ENCODE measurements at places on chromosomes 3 and 15.

- no peak for DNase-seq
Observed at GRCh38 chr3:103047640-103048039, 612.8 kb downstream of the ZPLD1 start.

- DNase-seq = no peak
Observed at GRCh38 chr3:72230774-72231379, 445.9 kb upstream of the PROK2 start.

DNA sequence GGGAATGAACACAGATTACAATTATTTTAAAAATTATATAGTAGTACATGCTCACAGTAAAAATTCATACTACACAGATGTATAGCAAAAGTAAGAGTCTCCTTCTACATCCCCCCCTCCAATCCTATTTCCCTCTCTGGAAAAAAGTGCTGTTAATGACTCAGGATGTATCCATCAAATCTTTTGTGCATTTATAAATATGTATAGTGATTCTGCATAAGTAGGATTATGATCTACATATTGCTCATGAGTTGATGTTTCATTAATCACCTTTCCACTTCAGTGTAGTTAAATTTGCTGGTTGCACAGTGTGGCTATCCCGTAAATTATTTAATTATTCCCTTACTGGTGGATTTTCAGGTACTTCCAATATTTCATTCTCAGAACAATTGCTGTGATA lies 25.3 kb downstream of the ARL14 start:
- DNase-seq = no peak

GRCh38 chr15:65887565-65887964 lies 18.3 kb downstream of the RAB11A start:
- peak; percentile 39 for DNase-seq

GRCh38 chr3:184234224-184234623 lies 4.8 kb downstream of the VWA5B2 start:
- DNase-seq = no peak

- DNase-seq = no peak
Observed at GRCh38 chr3:12707449-12707848, 43.5 kb upstream of the RAF1 start.

- DNase-seq = no peak
Observed at GRCh38 chr3:128243602-128244504, 90.6 kb downstream of the EEFSEC start.

- no peak for DNase-seq
Observed at GRCh38 chr15:93997071-93997658, 234.2 kb upstream of the MCTP2 start.

- no peak for DNase-seq
Observed at GRCh38 chr15:67678993-67679392, 136.5 kb downstream of the MAP2K5 start.

- DNase-seq = no peak
Observed at GRCh38 chr15:78985859-78986475, 41.1 kb upstream of the CTSH start.

GRCh38 chr3:152885076-152885475 lies 50.1 kb downstream of the P2RY1 start:
- no peak for DNase-seq

DNA sequence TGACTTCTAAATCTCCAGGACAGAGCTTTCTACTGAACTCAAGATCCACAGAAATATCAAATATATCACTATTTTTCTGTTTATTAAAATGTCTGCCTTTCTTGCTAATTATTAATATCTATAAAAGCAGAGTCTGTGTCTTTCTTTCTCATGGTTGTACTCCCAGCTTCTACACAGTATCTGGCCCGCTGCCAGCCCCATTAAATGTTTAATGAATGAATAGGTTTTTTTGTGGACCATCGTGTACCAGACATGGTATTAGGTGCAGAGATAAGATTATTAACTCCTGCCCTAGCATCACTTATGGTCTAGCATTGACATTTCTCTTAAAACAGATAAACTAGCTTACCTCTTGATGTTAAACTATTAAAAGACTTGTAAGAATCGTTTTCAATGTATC lies 111.4 kb upstream of the RBMS3 start:
- no peak for DNase-seq

GRCh38 chr3:62589078-62589477 lies 215.7 kb upstream of the FEZF2 start:
- DNase-seq = no peak

DNA sequence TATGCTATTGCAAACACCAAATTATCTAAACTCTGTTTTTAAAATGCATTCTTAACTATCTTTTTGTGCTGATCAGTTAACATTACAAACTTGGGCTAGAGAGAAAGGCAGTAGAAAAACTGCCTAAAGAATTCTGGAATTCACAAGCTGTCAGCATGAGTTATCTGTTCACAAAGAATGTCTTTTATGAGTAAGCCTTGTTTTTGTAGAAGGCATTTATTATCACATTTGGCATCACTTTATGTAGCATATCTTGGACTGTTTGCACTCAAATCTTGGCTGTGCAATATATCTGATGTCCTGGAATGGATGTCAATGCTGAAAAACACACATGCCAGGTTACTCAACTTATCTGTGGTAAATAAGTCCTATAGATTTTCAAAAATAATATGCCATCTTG lies 15.5 kb upstream of the BCHE start:
- no peak for DNase-seq

DNA sequence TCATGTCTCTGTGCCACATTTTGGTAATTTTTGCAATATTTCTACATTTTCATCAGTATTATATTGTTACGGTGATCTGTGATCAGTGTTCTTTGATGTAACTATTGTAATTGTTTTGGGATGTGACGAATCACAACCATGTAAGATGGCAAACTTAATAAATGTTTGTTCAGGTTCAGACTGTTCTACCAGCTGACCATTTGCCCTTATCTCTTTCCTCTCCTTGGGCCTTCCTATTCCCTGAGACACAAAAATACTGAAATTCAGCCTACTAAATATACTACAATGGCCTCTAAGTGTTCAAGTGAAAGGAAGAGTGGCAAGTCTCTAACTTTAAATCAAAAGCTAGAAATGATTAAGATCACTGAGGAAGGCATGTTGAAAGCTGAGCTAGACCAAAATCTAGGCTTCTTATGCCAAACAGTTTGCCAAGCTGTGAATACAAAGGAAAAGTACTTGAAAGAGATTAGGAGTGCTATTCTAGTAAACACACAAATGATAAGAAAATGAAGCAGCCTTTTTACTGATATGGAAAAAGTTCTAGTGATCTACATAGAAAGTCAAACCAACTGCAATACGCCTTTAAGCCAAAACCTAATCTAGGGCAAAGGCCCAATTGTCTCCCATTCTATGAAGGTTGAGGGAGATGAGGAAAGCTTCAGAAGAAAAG lies 952.8 kb downstream of the ROBO1 start:
- no peak for DNase-seq

DNA sequence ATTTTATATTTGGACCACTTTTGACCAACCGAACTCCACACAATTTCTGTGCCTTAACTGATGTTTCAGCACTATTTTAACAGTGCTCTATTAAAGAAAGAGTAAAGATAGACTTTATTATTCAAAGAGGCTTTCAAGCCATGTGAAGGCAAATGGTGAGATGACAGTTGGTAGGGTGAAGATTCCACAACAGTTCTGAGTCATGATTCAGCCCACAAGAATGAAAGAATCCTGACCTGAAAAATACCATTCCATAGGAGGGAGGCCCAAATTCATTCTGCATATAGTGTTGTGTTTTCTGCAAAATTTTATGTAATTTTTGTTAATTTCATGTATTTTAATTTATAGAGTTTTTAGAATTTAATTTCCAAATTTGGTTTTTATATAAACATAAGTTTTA lies 135.6 kb upstream of the STAC start:
- no peak for DNase-seq

- DNase-seq = no peak
Observed at GRCh38 chr3:20405744-20406143, 219.7 kb upstream of the SGO1 start.

DNA sequence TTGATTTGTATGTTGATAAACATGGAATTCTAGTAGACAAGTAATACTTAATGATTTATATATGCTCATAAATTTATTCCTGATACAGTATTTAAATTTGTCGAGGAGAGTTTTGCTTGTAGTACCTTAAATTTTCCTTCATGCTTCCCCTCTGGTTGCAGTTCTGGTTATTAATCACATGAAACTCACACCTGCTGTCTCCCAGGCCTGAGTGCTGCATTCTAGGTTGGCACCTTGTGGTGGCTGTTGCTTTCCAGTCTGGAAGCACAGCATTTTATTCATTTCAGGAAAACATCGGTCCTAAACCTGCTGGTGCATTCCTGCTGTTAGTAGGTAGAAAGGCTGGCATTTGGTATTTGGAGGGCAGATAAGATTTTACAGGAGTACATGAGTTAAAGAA lies 44.9 kb downstream of the ATP1B3 start:
- no peak for DNase-seq

GRCh38 chr3:126113238-126113555 lies 29.3 kb upstream of the SLC41A3 start:
- no peak for DNase-seq

DNA sequence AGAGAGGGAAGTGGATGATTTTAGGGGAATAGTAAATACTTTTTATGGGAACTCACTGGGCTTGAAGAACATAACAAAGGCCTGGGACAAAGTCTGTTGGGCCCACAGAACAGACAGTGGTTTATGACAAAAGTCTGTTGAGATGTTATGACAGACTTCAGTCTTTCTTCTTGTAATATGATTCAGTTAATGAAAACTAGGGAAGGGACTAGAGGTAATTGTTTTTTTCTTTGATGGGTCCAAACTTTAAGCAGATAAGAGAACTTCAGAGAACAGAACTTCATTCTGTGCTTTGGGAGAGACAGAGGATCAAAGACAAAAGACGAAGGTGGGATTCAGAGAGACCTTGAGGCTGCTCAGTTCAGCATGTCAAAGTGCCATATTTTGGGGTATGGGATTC lies 9.3 kb downstream of the CRYBG3 start:
- no peak for DNase-seq

DNA sequence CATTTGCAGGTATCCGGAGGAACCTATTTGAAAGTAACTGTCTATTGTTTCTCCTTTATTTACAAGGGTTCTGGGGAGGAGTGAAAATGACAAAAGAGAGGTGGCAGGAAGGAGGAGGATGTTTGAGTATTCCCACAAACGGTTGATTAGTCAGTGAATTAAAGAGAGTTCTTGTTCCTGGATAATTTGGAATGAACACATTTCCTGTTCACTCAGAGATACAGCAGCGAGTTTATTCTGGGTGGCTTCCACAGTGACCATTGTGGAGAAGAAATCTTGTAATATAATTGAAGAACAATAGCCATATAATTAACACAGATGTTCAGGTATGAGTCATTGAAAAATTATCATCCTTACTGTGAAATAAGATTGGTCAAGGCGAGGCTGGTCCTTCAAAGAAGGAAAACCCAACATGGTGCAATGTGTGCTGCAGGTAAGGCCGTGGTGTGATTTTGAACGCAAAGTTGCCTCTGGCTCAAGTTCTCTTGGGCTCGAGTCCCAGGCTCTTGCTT lies 77.3 kb downstream of the NFKBIZ start:
- DNase-seq = no peak

- DNase-seq = no peak
Observed at GRCh38 chr3:67059443-67059842, 61.3 kb downstream of the KBTBD8 start.

DNA sequence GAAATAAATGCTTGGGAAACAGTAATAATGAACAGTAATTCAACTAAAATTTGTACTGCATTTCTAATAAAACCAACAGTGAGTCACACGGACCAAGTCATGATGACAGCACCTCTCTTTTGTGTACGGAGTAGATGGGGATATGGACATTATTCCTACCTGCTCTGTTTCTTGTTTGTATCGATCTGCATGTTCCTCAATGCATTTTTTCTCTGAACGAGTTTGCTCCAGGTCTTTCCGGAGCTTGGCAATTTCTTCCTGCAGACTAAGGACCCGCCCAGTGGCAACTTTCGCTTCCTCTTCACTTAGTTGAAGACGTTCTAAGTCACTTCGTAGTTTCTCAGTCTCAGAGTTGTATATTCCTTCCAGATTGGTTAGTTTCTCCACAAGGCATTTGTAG lies 74.4 kb upstream of the MYO5C start:
- no peak for DNase-seq

GRCh38 chr15:78537266-78537905 lies 2.9 kb upstream of the PSMA4 start:
- DNase-seq = no peak

GRCh38 chr15:77226652-77227051 lies 155.7 kb upstream of the TSPAN3 start:
- DNase-seq = no peak

DNA sequence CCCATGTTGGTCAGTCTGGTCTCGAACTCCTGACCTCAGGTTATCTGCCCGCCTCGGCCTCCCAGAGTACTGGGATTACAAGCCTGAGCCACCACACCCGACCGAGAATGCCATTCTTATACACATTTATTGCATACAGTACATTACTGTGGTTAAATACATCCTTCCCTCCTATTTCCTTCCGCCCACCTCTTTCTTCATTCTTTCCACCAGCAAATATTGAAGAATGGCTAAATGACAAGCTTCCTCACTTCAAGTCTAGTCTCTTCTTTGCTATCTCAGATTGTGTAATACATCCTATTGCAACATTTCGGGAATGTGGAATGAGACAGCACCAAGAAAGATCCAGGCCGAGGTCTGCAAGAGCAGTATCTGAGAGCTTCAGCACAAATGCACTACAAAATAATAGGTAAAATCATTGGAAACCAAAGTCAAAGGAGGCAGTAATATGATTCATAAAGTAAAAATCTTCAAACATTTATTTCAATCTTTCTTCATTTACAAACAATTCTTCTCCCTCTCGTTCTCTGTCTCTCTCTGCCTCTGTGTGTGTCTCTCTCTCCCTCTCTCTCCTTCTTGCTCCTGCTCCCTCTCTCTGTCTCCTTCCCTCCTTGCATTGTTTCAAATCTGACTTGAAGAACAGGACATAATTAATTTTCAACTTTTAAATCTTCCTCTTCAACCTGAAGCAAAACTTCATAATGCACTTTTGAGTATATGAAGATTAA lies 94.7 kb upstream of the TGFBR2 start:
- no peak for DNase-seq

DNA sequence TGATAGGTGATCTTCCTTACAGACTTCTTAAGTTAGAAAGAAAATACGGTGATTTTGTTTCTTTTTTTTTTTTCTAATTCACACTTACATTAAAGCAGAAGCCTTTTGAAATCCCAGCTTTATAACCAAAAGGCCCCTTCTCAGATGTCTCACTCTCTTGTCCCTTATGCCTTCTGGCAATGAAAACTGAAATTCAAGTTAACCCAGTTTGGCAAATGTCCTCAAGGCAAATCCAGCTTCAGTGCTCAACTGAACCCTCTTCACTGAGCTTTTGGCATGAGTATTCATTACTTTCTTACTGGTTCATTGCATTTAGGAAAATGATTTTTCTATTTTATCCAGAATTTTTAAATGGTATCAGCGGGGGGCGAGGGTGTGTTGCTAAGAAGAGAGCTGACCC lies 17.0 kb downstream of the PLCH1 start:
- DNase-seq = no peak

- no peak for DNase-seq
Observed at GRCh38 chr3:73601481-73601880, 23.3 kb downstream of the PDZRN3 start.

DNA sequence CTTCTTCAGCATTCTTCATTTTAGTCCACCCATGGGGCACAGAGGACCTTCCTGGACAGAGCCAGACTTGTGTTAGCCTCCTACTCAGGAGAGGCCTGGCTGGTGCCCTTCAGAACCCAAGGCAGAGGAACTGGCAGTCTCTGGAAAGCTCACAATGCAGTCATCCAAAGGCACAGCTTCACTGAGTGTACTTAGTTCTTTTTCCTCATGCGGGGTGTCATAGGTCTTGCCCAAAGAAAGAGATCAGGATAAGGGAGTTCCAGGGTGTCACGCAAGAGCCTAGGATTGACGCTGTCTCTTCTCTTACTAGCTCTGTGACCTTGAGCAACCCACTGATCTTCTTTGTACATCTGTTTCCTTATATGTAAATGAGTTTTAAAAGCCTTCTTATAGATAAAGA lies 58.7 kb downstream of the CD200 start:
- DNase-seq = no peak
